ENCODE measurements at places on chromosomes 2 and 18. TPM values are rescaled to one million over a fixed set of nuclear protein-coding genes. Genes with fewer than 3 reads are reported as not detected.

GRCh38 chr18:67425672-67426071, 90.8 kb downstream of the DSEL start:
- no peak for DNase-seq
- no peaks in the 10 kb centered on the region for H3K4me1 ChIP-seq
- H3K4me3 ChIP-seq = no peak overlapping the region
- no peaks in the 10 kb centered on the region for H3K36me3 ChIP-seq
- no peaks in the 10 kb centered on the region for H3K27me3 ChIP-seq
- no peak overlapping the region for H3K27ac ChIP-seq

DNA sequence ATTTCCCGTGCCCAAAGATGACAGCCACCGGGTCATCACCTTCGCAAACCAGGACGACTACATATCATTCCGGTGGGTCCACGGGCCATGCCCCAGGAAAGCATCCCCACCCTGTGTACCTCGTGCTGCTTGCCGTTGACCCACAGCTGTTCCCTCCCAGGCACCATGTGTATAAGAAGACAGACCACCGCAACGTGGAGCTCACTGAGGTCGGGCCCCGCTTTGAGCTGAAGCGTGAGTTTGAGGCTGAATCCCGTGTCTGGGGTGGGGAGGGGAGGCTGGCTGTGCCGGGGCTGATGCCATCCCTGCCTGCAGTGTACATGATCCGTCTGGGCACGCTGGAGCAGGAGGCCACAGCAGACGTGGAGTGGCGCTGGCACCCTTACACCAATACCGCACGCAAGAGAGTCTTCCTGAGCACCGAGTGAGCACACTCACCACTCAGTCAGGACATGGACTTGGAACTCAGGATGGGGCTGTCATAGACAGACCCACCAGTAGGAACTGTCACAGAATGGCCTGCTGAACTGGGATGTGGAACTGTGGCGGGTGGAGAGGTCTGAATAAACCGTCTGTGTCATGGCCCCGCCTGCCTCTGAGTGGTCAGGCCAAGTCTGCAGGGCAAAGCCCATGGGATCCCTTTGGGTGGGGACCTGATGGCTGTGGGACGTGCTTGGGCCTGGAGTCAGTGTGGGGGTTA, 3.5 kb downstream of the IMP4 start:
- no peaks in the 10 kb centered on the region for H3K4me1 ChIP-seq
- DNase-seq = no peak
- no peak overlapping the region for H3K27ac ChIP-seq
- H3K4me3 ChIP-seq = no peak overlapping the region
- H3K27me3 ChIP-seq = no peaks in the 10 kb centered on the region

DNA sequence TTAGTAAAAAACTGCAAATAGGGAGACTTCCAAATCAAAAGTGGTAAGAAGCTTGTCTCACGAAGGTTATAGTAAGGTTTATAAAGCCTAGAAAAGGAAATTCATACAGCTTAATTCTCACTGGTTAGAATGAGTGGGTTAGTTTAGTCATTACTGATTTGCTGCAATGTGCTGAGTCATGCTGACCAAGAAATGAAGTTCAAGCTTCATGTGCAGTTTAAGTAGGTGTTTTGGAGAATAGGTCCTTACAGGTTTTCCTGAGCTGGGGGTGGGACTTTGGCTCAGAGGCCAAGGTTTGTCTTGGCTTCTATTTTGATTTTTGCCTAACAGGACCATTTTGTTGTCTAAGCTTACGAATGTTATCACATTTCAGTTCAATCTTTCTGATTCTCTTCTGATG, 15.1 kb downstream of the CLIP4 start:
- H3K27ac ChIP-seq = peak overlapping the region; percentile 61
- H3K27me3 ChIP-seq = no peaks in the 10 kb centered on the region
- no peak overlapping the region for H3K4me3 ChIP-seq
- no peak for DNase-seq
- H3K36me3 ChIP-seq = peaks cover 30% of the 10 kb centered on the region
- H3K4me1 ChIP-seq = peaks cover 26% of the 10 kb centered on the region

DNA sequence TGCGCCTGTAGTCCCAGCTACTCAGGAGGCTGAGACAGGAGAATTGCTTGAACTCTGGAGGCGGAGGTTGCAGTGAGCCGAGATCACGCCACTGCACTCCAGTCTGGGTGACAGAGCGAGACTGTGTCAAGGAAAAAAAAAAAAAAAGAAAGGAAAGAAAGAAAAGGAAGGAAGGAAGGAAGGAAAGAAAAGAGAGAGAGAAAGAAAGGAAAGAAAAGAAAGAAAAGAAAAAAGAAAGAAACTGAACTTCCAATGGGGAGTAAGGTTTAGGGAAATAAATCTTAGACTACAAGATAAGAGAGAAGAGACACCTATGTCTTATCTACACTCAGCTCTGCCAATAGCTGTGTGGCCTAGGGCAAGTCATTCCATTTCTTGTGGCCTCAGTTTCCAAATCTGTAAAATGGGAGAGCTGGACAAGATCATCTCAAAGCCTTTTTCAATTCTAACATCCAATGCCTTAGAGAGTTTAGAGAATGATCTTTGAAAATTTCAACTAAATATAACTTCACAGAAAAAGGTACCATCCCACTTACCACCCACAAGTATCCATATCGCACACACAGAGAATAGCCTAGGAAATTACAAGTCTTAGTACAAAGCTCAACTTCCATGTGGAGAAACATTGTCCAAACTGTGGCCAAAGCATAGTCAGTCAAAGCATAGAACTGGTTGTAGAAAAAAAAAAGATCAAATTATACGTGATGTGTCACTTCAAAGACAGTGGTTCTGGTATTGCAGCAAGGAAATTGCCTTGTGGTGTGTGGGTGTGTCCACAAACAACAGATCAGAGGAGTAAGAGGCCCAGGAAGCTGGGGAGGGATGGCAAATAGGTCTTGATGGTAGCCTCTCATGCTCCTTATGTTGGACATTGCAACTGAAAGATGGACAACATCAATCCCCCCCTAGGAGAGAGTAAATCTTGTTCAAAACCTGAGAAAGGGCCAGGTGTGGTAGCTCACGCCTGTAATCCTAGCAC, 42.4 kb downstream of the SLC14A2 start:
- no peak overlapping the region for H3K27ac ChIP-seq
- no peaks in the 10 kb centered on the region for H3K36me3 ChIP-seq
- H3K4me3 ChIP-seq = no peak overlapping the region
- H3K27me3 ChIP-seq = no peaks in the 10 kb centered on the region
- H3K4me1 ChIP-seq = no peaks in the 10 kb centered on the region

DNA sequence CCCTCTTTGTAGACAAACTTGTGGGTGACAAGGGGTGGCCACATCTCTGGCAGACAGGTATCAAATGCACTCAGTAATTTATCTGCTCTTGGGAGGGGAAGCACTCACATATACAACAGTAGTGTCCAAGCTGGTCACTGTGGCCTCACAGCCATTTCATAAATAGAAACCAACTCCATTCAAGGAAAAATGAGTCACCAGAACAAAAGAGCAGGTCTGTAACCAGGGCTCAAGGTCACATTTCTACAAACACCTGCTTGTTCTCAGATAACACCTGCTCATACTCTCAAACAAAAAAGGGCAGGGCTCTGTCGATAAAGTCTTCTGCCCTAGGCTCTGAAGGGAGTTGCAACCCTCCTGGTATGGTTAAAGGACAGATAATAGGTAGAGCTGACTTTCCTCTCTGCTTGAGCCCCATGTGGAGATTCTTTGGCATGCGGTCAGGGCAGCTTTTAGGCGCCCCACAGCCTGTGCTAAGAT, 459.0 kb downstream of the BCL11A start:
- no peak overlapping the region for H3K27ac ChIP-seq
- H3K4me1 ChIP-seq = no peaks in the 10 kb centered on the region
- no peak for DNase-seq
- no peaks in the 10 kb centered on the region for H3K36me3 ChIP-seq

DNA sequence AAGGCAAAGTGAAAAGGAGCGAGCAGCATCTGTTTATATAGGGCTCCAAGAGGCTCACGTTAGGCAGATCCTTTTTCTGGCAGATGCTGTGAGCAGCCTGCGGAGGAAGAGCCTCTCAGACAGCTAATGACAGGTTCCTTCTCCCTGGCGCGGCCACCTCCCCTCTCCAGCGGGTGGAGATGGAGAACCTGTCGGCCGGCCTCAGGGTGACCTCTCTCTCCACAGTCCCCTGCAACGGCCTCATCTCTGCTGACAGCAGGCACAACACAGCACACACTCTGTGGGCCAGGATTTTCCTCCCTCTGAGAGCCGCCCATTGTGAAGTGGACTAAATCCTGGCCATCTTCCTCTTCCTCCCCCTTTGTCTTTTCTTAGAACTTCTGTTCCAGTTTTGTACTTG, 119.8 kb downstream of the PRKCE start:
- H3K27me3 ChIP-seq = no peaks in the 10 kb centered on the region
- H3K27ac ChIP-seq = peak overlapping the region; percentile 76
- peak; percentile 79 for DNase-seq
- H3K4me1 ChIP-seq = peaks cover 55% of the 10 kb centered on the region

DNA sequence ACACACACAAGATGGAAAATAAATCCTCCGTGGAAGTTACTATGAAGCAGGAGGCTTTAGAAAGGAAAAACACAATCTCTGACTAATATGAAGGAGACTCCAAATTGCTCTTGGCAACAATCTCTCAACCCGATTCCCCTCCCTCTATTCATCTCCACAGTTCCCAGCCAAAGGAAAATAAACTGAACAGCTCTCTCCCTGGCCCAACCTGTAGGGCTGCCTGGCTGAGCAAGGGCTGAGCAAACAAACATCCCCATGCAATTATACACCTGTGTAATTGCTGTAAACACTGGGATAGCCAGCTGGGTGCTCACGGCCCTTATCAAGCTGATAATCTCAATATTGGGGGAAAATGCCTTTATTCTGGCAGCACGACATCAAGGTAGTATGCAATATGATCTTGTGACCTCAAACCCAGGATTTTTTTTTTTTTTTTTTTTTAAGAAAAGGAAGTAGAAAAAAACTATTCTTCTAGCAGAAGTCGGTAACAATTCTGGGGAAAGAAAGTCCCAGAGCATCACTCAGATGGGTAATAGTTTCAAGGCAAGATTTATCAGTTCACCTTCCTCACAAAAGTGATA, 203.3 kb upstream of the SMAD2 start:
- H3K4me3 ChIP-seq = no peak overlapping the region
- no peak overlapping the region for H3K27ac ChIP-seq

- no peak overlapping the region for H3K4me3 ChIP-seq
- H3K36me3 ChIP-seq = no peaks in the 10 kb centered on the region
- no peak overlapping the region for H3K27ac ChIP-seq
- H3K27me3 ChIP-seq = no peaks in the 10 kb centered on the region
- no peaks in the 10 kb centered on the region for H3K4me1 ChIP-seq
Observed at GRCh38 chr2:85698880-85699254, 4.7 kb downstream of the GNLY start.

DNA sequence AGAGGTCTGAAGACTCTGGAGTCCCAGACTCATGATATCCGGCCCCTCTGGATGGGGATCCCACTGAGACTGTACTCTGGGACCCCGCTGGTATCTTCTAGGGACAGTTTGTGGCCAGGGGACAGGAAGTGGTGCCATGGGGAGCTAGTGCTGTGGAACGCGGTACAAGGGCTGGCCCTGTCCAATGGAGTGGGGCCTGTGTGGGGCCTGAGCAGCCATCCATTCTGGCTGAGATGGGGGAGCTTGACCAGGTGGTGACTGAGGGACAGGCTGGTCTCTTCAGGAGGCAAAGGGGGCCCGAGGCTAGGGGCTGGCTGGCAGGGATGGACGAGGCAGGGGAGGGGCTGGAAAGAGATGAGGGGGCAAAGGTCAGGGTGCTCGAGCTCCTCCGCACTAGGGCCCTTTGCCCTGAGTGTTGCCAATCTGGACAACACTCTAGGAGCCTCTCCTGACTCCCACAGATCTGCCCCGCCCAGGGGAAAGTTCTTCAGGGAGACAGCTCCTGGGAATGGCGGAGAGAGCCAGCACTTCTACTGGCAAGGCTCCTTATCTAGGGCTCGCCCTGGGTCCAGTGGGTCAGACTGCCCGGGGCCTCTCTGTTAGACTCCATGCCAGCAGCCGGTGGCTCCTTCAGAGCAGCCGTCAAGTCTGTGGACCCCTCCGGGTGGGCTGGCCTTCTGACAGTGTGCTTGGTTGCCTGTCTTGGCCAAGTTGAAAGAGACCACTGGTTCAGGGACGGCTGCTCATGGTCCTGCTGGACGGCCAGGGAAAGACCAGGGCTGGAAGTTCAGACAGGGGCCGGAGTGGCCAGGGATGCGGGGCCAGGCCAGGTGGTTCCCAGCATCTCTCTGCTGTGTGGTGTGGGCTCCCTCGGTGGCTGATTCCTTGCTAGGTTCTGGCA, 12.3 kb downstream of the MALL start:
- peak overlapping the region; percentile 92 for H3K27ac ChIP-seq
- no peaks in the 10 kb centered on the region for H3K4me1 ChIP-seq
- DNase-seq = no peak
- no peaks in the 10 kb centered on the region for H3K36me3 ChIP-seq

DNA sequence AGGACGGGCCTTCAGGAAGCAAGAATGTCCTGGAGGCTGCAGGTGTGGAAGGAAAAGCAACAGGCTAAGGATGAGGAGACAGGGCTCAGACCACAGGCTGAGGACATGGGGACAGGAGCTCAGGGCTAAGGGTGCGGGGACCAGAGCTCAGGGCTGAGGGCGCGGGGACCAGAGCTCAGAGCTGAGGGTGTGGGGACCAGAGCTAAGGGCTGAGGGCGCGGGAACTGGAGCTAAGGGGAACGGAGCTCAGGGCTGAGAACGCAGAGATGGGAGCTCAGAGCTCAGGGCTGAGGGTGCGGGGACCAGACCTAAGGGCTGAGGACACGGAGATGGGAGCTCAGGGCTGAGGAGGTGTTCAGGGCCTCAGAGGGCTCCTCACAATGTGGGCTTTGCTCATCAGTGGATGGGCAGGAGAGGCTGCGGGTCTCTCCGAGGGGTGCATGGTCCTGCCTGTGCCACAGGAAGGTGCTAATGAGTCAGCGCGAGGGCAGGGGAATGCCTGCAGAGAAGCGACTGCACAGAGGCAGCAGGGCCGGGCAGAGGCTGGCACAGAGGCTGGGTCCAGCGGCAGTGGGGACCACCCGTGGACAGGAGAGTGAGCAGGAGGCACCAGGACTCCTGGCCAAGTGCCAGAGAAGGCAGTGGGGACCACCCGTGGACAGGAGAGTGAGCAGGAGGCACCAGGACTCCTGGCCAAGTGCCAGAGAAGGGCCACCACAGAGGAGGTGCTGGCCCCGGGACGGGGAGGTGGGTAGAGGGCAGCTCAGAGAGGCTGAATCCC, 271.7 kb downstream of the TWIST2 start:
- H3K4me1 ChIP-seq = no peaks in the 10 kb centered on the region
- no peak overlapping the region for H3K4me3 ChIP-seq
- DNase-seq = no peak
- H3K27ac ChIP-seq = no peak overlapping the region
- no peaks in the 10 kb centered on the region for H3K27me3 ChIP-seq

GRCh38 chr2:195049372-195050031, 607.5 kb upstream of the SLC39A10 start:
- H3K36me3 ChIP-seq = no peaks in the 10 kb centered on the region
- no peak overlapping the region for H3K4me3 ChIP-seq
- H3K27me3 ChIP-seq = no peaks in the 10 kb centered on the region
- no peak overlapping the region for H3K27ac ChIP-seq
- DNase-seq = no peak

LONRF2 gene
- total RNA-seq = 18.9 TPM

ITPRIPL1 gene
- 0.44 TPM for total RNA-seq

MC5R gene
- total RNA-seq = not detected

C2orf78 gene
- not detected for total RNA-seq

CCDC141 gene
- 28.9 TPM for total RNA-seq

DUSP28 gene
- 12.0 TPM for total RNA-seq

ALLC gene
- not detected for total RNA-seq

ZAP70 gene
- 0.86 TPM for total RNA-seq

Data from right atrium auricular region (tissue), 2 donors.